NCI-H1092 (cell line): ENCODE measurements at places on chromosomes 2 and 18.

DNA sequence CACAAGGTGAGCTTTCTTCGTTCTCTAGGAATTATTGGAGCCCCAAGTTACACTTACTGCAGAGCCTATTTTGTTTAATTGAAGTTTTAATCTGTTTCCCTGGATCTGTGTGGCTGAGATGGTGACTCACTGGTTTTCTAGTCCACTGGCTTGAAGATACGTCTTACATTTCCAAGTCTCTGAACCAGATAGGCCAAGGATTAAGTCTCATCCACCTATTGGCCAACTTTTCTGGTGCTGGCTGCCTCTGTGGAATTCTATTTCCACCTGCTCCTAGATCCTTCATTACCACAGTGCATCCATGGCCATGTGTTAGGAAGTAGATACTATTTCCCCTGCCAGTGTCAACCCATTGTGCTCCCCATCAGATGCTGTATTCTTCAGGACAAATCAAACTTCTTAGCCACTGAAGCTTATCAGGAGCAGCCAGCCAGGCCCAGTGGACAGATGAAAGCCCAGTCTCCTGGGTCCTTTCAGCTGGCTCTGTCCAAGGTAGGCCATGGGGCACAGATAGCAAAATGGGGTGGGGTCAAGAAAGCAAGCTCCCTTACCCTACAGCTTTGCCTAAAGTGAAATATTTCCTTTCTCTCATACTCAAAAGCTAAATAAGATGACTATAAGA lies 198.8 kb upstream of the TCF4 start:
- DNase-seq: no peak

DNA sequence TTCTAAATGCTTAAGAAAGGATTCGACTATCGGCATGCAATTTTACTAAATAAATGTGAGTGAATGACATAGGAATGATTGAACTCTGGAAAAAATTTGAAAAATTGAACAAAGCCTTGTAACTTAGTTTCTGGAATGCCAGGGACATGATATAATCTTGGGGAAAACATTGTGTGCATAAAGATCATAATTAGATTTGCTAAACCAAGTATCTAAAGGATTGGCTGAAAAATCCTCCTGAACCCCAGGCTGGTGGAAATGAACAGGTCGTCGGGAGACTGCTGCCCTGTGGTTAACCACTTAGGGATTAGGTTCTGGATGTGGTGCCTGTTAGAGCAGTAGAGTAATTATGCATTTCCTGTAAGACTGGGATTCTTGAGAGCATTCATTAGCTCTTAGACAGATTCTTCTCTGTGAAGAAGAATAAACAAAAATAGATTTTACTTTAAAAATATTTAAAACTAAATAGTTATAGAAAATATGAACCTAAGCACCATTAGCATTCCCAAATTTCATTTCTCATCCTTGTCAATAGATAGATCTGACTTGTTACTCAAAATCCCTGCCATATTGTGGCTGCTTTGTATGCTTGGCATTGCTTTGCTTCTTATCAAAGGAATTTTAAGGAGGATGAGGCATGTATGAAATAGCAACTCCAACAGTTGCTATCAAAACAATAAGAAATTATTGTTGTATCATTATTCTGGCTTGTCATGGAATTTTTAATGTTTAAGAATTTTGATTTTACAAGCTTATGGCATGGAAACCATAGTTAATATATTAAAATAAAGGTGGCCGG lies 55.9 kb downstream of the LYPD6B start:
- no peak for DNase-seq

- DNase-seq: no peak
Measured at GRCh38 chr2:74893332-74893731, 59.4 kb downstream of the HK2 start.

GRCh38 chr18:55085557-55086285 lies 126.5 kb upstream of the CCDC68 start:
- no peak for DNase-seq

GRCh38 chr2:61423714-61424113 lies 47.2 kb downstream of the USP34 start:
- DNase-seq: no peak

- DNase-seq: no peak
Measured at GRCh38 chr18:78221496-78221895, 758.1 kb upstream of the SALL3 start.

DNA sequence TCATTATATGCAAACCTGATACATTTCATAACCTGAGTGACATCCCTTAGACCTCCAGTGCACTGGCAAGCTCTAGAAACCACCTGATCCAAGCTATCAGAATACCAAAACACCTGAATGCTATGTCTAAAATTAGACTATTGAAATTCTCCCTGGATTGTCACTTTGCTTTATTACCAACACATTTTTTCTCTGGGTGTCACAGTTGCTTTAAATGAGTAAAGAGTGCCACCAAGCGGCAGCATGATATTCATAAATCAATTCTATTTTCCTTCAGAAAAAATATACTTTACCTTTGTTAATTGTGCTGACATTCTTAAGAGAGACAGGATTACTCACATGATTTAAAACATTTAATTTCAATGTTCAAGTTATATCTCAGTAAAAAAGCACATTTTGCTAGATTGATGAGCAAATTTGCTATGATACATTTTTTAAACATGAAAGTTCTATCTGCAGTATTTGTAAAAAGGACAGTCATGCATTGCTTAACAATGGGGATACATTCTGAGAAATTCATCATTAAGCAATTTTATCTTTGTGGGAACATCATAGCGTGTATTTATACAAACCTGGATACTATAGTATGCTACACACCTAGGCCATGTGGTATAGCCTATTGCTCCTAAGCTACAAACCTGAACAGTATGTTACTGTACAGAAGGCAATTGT lies 338.4 kb upstream of the SLC39A10 start:
- DNase-seq: peak; percentile 40

- no peak for DNase-seq
Measured at GRCh38 chr2:201419986-201420385, 31.3 kb downstream of the TRAK2 start.

GRCh38 chr2:65465857-65466256 lies 33.5 kb upstream of the SPRED2 start:
- DNase-seq: no peak

- no peak for DNase-seq
Measured at GRCh38 chr18:48371854-48372602, 37.2 kb downstream of the ZBTB7C start.

DNA sequence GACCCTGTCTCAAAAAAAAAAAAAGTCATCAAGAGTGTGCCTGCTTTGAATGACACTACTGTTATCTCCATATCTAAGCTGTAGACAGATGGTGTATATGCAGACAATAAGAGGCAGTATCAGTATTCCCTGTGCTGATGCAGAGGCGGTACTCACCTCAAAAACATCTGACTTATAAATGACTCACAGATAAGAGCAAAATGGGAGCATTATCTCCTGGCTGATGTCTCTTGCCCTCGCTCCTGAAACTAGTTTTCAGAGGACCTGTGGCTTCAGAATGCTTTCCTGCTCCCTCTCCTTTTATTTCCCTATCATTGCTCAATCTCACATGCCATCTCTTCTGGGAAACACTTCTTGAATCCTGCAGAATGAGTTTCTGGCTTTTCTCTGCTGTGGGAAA lies 289.6 kb downstream of the PTPRM start:
- DNase-seq: no peak

- no peak for DNase-seq
Measured at GRCh38 chr18:23377669-23378301, 75.3 kb upstream of the RIOK3 start.

DNA sequence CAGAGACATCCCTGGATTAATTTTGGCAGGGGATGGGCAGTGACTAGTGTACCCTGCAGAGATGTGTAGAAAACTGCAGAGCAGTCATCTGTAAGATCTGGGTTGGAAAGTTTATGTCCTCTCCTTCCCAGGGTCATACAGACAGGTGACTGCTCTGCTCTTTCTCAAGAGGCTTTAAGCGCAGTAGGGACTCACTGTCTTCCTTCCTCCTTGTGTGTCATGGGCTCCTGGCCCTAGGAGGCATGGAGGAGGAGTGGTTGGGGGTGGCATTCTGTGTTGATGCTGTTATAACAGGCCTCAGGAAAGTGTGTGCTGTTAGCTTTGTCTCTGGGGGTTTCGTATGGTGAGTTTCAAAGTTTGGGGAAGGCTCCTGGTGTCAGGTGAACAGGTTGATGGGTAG lies 130.5 kb upstream of the MGAT5 start:
- DNase-seq: no peak

- no peak for DNase-seq
Measured at GRCh38 chr18:57362714-57363113, 10.4 kb downstream of the ST8SIA3 start.

- DNase-seq: no peak
Measured at GRCh38 chr18:34281290-34281689, 56.6 kb upstream of the NOL4 start.

- DNase-seq: no peak
Measured at GRCh38 chr2:113328043-113328442, 49.3 kb upstream of the PAX8 start.

- DNase-seq: no peak
Measured at GRCh38 chr2:189109921-189110397, 69.6 kb downstream of the COL5A2 start.

DNA sequence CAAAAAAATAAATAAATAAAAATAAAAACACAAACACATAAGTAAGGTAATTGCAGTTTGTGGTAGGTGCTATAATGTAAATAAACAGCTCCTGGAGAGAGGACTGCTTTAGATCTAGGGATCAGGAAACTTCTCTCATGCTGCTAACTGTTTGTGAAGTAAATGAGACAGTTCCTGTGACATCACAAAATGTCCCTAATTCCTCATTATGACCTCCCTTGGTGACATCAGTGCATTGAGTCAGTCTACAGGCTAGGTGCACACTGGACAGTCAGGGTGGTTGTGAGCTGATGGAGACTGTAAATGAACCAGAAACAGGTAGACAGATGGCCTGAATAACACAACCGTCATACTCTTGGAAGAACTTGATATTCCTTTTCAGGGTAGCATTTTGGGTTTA lies 13.4 kb downstream of the ERICH2 start:
- no peak for DNase-seq

DNA sequence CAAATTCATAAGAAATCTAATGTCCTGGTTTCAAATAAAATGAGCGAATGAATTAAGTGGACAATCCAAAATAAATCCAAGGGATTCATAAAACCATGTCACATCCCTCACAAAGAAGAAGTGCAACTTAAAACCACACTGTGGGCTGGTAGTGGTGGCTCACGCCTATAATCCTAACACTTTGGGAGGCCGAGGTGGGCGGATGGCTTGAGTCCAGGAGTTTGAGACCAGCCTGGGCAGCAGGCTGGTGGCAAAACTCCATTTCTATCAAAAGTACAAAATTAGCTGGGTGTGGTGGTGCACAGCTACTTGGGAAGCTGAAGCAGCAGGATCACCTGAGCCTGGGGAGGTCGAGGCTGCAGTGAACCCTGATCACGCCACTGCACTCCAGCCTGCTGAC lies 25.4 kb downstream of the FAM98A start:
- DNase-seq: no peak

DNA sequence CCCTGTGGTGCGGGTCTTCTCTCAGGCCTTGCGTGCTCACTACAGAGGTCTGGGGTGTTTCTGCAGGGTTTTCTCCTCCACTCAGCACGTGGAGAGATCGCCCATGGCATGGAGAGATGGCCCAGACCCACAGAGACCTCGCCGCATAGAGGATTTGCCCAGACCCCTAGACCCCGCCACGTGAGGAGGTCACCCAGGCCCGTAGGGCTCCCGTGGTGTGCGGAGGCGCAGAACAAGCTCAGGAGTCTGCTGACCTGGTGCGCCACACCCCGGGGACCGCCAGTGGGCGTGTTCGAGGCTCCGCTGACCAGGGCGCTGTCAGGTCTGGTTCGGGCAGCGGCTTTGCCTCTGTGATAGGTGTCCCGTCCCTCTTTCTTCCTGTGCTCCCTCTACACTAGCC lies 64.5 kb downstream of the ADI1 start:
- DNase-seq: no peak

- no peak for DNase-seq
Measured at GRCh38 chr2:224210286-224211180, 171.4 kb upstream of the SERPINE2 start.

DNA sequence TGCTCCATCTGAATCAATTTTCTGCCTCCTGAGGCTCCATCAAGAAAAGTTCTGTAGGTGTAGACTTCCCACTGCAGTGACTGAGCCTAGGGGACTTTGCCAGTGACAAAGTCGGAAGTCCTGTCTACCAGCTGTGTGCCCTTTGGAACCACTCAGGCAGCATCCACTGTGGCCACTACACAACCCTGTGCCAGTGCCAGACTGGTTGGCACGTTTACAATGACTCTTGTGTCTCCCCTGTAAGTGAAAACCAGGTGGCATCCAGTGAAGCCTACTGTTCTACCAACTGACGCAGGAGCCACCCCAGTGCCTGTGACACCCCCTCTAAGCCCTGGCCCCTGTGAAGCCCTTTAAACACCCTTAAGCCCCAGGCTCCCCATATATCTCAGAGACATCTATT lies 132.1 kb upstream of the SERPINE2 start:
- DNase-seq: no peak

- no peak for DNase-seq
Measured at GRCh38 chr2:27781496-27781895, 10.0 kb downstream of the MRPL33 start.

- no peak for DNase-seq
Measured at GRCh38 chr2:170073288-170073687, 104.7 kb upstream of the MYO3B start.

GRCh38 chr2:197092431-197092830 lies 165.9 kb upstream of the PGAP1 start:
- DNase-seq: peak; percentile 14

DNA sequence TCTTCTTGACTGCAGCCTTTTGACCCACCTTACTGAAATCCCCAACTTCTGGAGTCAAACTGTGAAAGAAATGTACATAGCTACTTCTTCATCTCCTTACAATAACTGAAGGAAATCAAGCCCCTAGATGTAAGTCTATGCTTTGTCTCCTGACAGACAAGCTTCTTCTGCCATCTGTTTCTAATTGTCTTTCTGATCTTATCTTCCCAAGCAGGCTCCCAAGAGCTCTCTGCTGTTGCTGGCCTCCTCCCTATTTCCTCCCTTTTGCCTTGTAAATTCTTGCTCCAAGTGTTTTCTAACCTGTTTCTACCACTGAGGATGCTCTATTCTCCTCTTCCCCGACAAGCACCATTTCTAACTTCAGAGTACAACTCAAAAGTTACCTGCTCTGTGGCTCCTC lies 77.4 kb upstream of the OSR1 start:
- DNase-seq: no peak

- DNase-seq: no peak
Measured at GRCh38 chr2:216922175-216922780, 62.4 kb upstream of the TNP1 start.

DNA sequence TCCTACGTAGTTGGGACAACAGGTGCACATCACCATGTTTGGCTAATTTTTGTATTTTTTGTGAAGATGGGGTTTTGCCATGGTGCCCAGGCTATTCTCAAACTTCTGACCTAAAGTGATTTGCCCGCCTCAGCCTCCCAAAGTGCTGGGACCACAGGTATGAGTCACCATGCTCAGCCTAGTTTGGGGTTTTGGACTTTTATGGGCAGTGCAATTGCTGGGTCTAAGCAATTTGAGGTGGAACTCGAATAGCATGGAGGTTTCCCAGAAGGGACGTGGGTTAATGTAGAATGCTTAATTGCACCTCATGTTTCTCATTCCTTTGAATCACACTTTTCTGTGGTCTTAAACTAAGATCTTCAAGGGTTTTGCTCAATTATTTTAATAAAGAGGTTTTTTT lies 102.3 kb upstream of the EPHA4 start:
- no peak for DNase-seq

GRCh38 chr18:58314284-58314683 lies 270.3 kb downstream of the NEDD4L start:
- no peak for DNase-seq
